ENCODE measurements at places on chromosomes 7 and 10.

- DNase-seq: no peak
Measured at GRCh38 chr10:46033602-46034011, 3.2 kb upstream of the NCOA4 start.

GRCh38 chr7:151381098-151381347, 28.8 kb downstream of the WDR86 start:
- DNase-seq: no peak

- DNase-seq: no peak
Measured at GRCh38 chr10:120011359-120012130, 119.0 kb downstream of the SEC23IP start.

GRCh38 chr10:69844698-69845097, 43.0 kb downstream of the COL13A1 start:
- no peak for DNase-seq

GRCh38 chr7:27435461-27435860, 192.9 kb downstream of the EVX1 start:
- no peak for DNase-seq

- peak; percentile 51 for DNase-seq
Measured at GRCh38 chr10:86757113-86757972, 924 bp downstream of the BMPR1A start.

GRCh38 chr7:80825499-80825898, 93.4 kb downstream of the SEMA3C start:
- DNase-seq: no peak

DNA sequence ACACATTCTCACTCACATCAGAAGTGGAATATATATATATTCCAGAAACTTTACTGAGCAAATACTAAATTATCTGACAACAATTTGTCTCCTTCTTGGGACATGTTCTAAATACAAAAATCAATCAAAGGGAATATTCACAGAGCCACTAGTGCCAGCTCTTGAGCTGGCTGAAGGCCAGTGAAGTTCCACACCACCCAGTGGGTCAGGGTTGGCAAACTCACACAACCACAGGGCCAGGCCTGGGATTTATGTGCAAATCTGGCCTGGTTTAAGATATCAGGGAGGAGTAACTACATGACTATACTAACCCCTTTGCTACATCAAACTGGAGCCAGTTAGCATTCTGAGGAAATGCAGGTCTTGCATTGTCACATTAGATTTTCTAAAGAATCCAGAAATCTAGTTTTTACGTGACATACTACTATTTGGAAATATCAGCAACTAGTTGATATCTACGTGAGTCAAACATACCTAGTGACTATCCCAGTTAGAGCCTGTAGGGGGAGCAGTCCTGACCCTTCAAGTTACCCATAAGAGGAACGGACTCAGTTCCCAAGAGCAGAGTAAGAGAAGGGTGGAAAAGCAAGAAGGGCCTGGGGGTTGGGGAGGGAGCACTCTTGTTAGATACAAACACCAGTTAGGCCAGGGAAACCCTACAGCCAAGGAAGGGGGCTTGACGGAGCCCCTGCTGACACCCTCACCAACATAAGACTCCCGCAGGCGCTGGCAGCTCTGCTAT, 600.4 kb downstream of the KCNMA1 start:
- no peak for DNase-seq

DNA sequence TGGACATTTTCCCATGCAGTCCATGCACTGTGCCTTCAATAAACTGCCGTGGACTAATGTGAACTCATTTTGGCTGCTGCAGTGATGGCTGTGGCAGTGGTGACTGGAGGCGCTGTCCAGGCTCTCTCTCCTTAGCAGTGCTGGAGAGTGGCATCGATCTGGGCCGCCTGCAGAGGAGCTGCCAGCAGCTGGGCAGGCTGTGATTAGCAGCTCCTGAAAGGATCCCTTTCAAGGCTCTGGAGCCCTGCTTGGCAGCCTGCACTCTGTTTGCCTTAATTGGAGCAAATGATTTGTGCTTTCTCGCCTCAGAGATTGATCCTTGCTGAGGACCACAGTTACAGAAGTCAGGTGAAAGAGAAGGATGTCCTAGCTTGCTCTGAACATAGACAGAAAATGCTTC, 130.1 kb upstream of the VWC2 start:
- peak; percentile 34 for DNase-seq

DNA sequence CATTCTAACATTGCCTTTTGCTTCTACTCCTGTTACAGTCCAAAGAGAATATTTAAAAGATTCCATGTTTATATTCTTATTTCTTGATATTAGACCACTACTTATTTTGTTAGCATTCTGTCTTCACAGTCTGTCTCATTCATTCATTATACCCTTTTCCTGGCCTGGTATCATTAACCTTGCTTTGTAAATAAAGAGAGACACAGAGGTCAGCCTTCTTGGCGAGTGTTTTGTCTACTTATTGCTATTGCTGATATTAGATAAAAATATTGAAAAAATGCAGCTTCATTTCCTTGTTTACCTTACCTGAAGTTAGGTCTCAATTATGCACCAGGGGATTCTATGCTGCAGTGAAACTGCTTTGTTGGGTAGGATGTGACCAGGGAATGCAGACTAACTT, 179.2 kb downstream of the NXPH1 start:
- no peak for DNase-seq

- no peak for DNase-seq
Measured at GRCh38 chr7:6438427-6438826, 9.3 kb downstream of the DAGLB start.

DNA sequence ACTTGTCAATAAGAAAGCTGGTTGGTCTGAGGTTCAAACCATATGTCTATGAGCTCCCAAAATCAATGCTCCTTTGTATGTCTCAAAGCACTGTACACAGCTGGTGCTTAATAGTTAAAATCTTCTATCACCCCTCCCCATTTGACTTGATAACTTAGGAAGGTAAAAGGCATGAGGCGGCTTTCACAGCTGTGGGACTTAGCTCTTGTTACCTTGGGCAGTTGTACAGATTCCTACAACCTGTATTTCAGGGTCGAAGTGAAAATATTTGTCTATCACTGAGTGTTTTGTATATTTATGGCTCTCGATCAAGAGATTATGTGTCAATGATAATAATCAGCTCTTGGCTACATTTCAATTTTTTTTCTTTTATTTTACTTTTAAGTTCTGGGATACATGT, 992 bp upstream of the KIFBP start:
- no peak for DNase-seq

DNA sequence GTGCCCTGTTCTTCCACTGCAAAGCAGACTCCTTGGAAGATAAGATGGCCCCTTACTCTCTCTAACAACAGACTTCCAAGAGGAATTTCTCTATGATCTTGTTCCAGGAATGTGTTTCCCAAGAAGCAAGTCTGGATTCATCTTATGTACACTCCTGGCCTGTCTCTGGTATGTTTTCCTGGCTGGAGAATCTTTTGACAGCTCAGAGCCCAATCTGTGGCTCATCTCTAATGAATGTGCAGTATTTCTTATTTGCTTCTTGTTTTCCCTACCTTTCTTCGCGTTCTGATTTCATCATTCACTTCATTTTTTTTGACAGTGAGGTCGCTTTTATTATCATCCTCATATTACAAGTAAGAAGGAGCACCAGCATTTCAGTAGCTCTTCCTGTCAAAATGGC, 53.0 kb upstream of the PITRM1 start:
- no peak for DNase-seq

GRCh38 chr10:131077724-131078123, 233.8 kb downstream of the TCERG1L start:
- DNase-seq: no peak

DNA sequence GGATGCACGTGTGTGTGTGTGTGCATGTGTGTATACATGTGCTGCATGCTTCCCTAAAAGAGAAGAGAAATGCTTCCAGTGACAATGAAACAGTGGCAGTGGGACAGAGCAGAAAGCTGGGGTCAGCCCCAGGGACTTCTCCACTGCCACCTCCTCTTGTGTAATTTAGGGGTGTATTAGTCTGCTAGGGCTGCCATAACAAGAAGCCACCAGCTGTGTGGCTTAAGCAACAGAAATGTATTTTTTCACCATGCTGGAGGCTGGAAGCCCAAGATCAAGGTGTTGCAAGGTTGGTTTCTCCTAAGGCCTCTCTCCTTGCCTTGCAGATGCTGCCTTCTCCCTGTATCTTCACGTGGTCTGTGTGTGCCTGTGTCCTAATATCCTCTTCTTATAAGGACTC, 190.5 kb downstream of the CXCL12 start:
- no peak for DNase-seq

GRCh38 chr10:131453721-131454634, 142.5 kb upstream of the TCERG1L start:
- peak; percentile 72 for DNase-seq

DNA sequence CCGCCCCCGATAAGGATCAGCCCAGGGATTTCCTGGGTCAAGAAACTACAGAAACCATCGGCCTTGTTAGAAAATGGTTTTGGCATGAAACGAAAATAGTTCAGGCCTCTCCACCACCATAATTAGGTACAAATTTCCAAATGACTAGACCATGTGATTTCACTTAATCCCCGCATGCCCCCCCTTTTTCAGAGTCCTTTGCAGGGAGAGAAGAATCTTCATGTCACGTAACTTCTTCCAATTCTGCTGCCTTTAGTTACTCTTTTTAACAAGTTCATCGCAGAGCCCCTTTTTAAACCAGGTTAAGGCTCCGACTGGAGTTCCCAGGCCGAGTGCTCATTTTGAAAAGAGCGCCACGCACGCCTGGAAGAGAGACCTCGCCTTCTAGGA, 3.4 kb downstream of the PDGFA start:
- no peak for DNase-seq

Data from left cardiac atrium (tissue), 4 donors.